Transverse colon (tissue), 4 donors: ENCODE measurements at places on chromosomes 2 and 18. TPM values are rescaled to one million over a fixed set of nuclear protein-coding genes. Genes with fewer than 3 reads are reported as not detected.
A peak's percentile ranks its signal among the peaks of the same experiment; 100 is the strongest.

- H3K27me3 ChIP-seq = no peaks in the 10 kb centered on the region
- H3K36me3 ChIP-seq = no peaks in the 10 kb centered on the region
- H3K4me3 ChIP-seq = no peak overlapping the region
- no peak overlapping the region for H3K27ac ChIP-seq
- DNase-seq = no peak
Observed at GRCh38 chr2:177817300-177817699, 255.3 kb downstream of the PDE11A start.

- no peaks in the 10 kb centered on the region for H3K4me1 ChIP-seq
- H3K36me3 ChIP-seq = no peaks in the 10 kb centered on the region
- no peak overlapping the region for H3K27ac ChIP-seq
- no peak overlapping the region for H3K4me3 ChIP-seq
Observed at GRCh38 chr2:21939967-21940366, 816.2 kb downstream of the TDRD15 start.

- H3K27ac ChIP-seq = peak overlapping the region; percentile 2
- H3K27me3 ChIP-seq = no peaks in the 10 kb centered on the region
- no peaks in the 10 kb centered on the region for H3K4me1 ChIP-seq
- no peak for DNase-seq
- H3K4me3 ChIP-seq = no peak overlapping the region
- H3K36me3 ChIP-seq = no peaks in the 10 kb centered on the region
Observed at GRCh38 chr2:205612636-205613035, 69.7 kb upstream of the NRP2 start.

DNA sequence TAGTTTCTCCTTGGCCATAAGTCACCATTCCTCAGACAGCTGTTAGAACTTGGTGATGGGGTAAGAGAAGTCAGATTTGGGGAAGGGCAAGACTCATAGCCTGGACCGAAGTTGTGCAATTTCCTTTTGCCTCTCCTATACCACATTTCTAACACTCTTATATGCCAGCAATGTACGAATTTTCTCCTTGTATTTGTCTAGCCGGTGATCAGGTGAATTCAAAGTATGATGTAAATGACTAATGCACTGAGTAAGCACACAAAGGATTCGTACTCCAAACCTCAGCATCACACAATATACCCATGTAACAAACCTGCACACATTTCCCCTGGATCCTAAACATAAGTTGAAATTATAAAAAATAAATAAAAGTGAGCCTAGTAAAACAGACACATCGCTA is 1143.5 kb upstream of the CELF4 start:
- H3K36me3 ChIP-seq = no peaks in the 10 kb centered on the region
- DNase-seq = no peak
- H3K4me3 ChIP-seq = no peak overlapping the region
- H3K27me3 ChIP-seq = no peaks in the 10 kb centered on the region
- no peak overlapping the region for H3K27ac ChIP-seq

GRCh38 chr18:34764451-34764850 is 54.4 kb downstream of the DTNA start:
- no peaks in the 10 kb centered on the region for H3K36me3 ChIP-seq
- DNase-seq = no peak
- H3K27me3 ChIP-seq = no peaks in the 10 kb centered on the region
- H3K4me3 ChIP-seq = no peak overlapping the region

DNA sequence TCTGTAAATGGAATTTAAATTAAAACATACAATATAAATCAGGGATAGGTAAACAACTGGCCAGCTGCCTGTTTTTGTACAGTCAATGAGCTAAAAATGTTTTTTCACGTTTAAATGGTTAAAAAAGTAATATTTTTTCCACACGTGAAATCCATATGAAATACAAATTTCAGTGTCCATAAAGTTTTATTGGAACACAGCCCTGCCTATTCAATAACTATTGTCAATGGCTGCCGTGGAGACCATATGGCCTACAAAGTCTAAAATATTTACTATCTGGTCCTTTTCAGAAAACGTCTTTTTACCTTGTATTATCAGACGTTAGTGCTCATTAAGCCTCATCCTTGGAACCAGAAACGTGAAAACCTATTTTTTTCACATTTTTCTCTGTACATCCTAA is 1.3 kb downstream of the TMEM17 start:
- H3K36me3 ChIP-seq = no peaks in the 10 kb centered on the region
- H3K27me3 ChIP-seq = no peaks in the 10 kb centered on the region
- no peaks in the 10 kb centered on the region for H3K4me1 ChIP-seq
- H3K4me3 ChIP-seq = no peak overlapping the region

- H3K4me1 ChIP-seq = no peaks in the 10 kb centered on the region
- no peaks in the 10 kb centered on the region for H3K36me3 ChIP-seq
- H3K4me3 ChIP-seq = no peak overlapping the region
- no peak overlapping the region for H3K27ac ChIP-seq
Observed at GRCh38 chr2:209525331-209525730, 101.5 kb downstream of the MAP2 start.

GRCh38 chr2:86628091-86628522 is 4.4 kb upstream of the RNF103 start:
- H3K27me3 ChIP-seq = no peaks in the 10 kb centered on the region
- H3K4me1 ChIP-seq = peaks cover 4% of the 10 kb centered on the region
- H3K27ac ChIP-seq = no peak overlapping the region

DNA sequence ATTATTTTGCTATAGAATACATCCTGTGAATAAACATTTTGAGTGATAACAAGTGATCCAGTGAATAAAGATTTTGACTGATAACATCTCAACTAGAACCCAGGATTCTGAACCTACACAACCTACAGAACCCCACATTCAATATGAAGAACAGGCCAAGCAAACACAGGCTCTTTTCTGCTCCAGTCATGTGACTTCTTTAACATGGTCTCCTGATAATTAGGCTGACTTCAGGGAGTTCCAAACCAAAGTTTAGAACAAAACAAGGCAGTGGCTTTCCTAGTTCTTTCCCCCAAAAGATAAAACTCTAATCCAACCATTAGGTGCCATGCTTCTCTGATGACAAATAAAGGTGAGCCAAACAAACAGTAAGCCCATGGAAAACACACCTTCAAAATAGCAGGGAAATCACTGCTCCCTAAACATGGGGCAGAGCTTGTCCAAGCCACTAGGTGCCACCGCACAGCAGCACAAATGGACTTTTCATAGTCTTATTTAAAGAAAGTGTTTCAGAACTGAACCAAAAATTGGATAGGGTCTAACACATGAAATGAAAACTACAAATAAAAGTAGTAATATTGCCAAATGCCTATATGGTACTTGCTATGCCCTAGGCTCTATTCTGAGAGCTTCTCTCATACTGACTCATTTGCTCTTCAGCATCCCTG is 95.3 kb downstream of the EVA1A start:
- no peaks in the 10 kb centered on the region for H3K36me3 ChIP-seq
- no peak for DNase-seq
- no peaks in the 10 kb centered on the region for H3K4me1 ChIP-seq
- H3K4me3 ChIP-seq = no peak overlapping the region
- H3K27ac ChIP-seq = no peak overlapping the region

- no peaks in the 10 kb centered on the region for H3K4me1 ChIP-seq
- no peak overlapping the region for H3K4me3 ChIP-seq
- no peaks in the 10 kb centered on the region for H3K36me3 ChIP-seq
- DNase-seq = no peak
- H3K27me3 ChIP-seq = no peaks in the 10 kb centered on the region
Observed at GRCh38 chr2:151380580-151381235, 23.3 kb downstream of the TNFAIP6 start.

DNA sequence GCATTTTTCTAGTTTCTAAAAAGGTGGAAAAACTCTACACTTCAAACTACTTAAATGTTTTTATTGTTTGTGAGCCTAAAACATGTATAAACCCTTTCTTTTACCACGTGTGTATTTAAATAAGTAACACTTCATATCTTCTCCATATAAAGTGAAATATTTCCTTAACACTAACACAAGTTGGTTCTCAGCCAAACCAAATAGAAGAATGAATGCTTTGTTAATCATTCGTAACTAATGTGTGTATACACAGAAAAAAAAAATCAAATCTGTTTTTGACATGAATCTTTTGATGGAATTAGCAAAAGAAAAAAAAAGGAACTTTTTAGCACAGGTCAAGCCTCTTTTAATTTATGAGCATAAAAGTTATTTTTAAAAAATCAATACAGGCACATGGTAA is 89.3 kb downstream of the EHBP1 start:
- no peak for DNase-seq
- no peaks in the 10 kb centered on the region for H3K27me3 ChIP-seq
- no peak overlapping the region for H3K4me3 ChIP-seq
- no peaks in the 10 kb centered on the region for H3K36me3 ChIP-seq
- peaks cover 6% of the 10 kb centered on the region for H3K4me1 ChIP-seq

MFSD2B gene
- total RNA-seq = not detected

PSMA8 gene
- total RNA-seq = not detected

PID1 gene
- total RNA-seq = 21.6 TPM
